ENCODE measurements at places on chromosomes 12 and 14. TPM values are rescaled to one million over a fixed set of nuclear protein-coding genes. Genes with fewer than 3 reads are reported as not detected.

KRT7 gene
- 768 TPM for total RNA-seq

CISTR gene
- total RNA-seq = not detected

AKAP6 gene
- 0.22 TPM for total RNA-seq

DNA sequence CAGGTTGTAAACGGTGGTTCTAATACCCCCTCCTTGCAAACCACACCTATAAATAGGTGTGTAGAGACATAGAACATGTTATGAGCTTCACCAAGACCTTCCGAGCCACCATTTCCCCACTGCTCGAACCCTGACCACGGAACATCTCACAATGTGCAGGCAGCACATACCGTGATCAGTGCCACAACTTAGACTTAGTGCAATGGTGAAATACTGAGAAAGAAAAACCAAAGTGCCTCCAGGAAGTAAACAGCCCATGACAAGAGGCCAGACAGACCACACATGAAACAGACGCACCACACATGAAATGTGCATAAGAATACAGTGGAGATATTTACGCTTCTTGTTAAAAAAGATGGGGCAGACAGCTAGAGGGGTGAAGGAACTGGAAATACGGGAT is 166.9 kb upstream of the CCND2 start:
- DNase-seq = no peak
